ENCODE measurements at places on chromosomes 6 and 20. TPM values are rescaled to one million over a fixed set of nuclear protein-coding genes. Genes with fewer than 3 reads are reported as not detected.

VSX1 gene
- 0.93 TPM for total RNA-seq

TOX2 gene
- total RNA-seq, result 14.3 TPM

PAK5 gene
- not detected for total RNA-seq

COL21A1 gene
- total RNA-seq, result 0.84 TPM

C20orf141 gene
- 0.49 TPM for total RNA-seq

TGM2 gene
- 524 TPM for total RNA-seq

GPR6 gene
- not detected for total RNA-seq

MYB gene
- total RNA-seq, result 0.64 TPM

OXT gene
- not detected for total RNA-seq

HLA-DPB1 gene
- not detected for total RNA-seq

DCBLD1 gene
- total RNA-seq, result 24.5 TPM

DNAAF9 gene
- total RNA-seq, result 6.5 TPM

ECT2L gene
- total RNA-seq, result not detected

RGS19 gene
- 39.1 TPM for total RNA-seq

Measured in A549 treated with AZD2906 at 1 μM for 4 hours (cell line).